ENCODE measurements at places on chromosomes 2 and 18.

DNA sequence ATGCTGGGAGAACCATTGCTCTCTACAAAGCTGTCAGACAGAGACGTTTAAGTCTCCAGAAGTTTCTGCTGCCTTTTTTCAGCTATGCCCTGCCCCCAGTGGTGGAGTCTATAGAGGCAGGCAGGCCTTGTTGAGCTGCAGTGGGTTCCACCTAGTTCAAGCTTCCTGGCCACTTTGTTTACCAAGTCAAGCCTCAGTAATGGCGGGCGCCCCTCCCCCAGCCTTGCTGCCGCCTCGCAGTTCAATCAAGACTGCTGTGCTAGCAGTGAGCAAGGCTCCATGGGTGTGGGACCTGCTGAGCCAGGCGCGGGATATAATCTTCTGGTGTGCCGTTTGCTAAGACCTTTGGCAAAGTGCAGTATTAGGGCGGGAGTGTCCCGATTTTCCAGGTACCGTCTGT is 52.7 kb upstream of the SCYGR2 start:
- no peak for DNase-seq

DNA sequence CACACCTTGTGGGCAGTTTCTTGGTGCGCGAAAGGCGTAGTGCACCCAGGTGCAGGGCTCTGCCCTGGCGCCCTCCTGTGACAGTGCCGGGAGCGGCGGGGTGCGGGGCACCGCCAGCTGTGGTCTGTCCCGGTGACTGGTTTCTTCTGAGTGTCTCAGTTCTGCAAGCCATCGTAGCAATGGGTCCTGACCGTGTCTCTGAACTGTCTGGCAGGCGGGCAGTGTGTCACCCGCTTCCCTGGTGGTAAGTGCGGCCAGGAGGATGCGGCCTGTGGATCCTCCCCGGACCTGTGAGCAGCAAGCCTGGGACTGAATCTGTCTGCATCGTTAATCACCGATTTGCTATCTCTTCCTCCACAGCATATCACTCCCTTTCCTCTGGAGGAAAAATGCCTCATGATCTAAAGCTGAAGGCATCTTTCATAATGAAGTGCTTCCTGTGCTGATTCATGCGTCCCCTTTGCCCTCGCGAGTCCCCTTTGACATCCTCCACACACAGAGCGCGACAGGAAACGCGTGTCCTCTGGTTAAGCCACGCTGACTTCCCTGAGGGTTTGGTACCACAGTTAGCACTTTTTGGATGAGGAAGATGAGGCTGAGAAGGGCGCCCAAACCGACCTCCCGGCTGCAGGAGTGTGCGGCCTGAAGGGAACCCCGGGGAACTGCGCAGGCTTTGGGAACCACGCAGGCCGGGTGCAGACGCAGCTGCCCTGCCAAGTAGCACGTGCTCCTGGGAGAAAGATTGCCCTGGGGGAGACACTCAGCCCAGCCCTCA is 416.0 kb upstream of the HS6ST1 start:
- DNase-seq, result no peak

- no peak for DNase-seq
These were observed 147.7 kb downstream of the TSN start for GRCh38 chr2:121903037-121903689.

DNA sequence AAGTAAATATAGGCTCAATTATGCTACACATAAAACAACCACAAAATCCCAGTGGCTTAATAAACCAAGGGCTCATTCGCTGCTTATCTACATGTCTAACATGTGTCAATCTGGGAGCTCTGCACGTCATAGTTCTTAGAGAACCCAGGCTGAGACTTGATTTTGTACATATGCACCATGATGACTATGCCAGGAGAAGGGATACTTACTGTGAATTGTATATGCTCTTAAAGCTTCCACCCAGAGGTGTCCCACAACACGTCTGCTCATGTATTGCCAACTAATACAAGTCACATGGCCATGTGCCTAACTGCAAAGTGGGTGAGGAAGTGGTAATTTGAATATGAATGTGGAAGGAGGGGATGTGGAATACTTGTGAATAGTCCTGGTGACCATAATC is 262.1 kb downstream of the CPS1 start:
- DNase-seq, result no peak

GRCh38 chr2:18551169-18551568 is 9.3 kb downstream of the RDH14 start:
- no peak for DNase-seq

DNA sequence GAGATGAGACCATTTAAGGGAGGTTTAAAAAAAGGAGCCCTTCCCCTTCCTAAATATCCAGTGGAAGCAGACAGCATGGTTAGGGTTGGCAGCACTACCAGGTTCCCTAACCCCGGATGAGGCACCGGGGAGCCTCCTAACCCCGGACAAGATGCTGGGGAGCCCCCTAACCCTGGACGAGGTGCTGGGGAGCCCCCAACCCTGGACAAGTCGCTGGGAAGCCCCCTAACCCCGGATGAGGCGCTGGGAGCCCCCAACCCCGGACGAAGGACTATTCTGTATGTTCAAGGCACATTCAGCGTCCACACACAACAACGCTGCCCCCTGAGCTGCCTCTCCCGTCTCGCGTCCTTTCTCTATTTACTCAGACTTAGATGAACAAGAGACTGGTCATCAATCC is 51.9 kb downstream of the ANKMY1 start:
- no peak for DNase-seq

DNA sequence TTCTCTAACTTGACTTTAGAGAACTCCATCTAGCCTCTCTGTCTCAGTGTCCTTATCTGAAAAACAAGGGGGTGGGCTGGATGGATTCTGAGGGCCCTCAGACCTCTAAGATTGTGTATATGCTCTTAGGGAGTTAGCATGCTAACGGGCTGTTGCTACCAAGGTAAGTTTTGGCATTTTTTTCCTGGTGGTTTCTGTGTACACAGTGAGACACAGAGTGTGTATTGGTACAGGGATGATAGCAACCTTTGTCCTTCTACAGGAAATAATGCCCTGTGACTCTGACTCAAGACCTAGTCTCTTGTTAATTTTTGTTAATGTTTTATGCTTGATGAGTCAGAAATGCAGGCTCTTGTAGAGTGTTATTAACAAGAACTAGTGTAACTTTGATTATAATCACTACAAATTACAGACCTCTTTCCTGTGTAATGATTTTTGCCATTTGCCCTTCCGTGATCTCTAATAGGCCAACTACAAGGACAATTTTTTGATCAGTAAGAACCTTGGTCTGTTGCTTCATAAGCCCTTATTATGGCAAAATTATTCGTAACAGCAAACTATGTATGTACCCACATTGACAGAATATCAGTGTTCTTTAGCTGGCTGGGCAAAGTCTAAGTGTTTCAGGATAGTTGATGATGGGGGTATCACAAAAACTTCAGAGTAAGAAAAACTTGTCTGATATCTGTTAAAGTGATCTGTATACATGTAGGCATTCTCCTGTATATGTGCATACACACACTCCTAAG is 89.7 kb downstream of the SPTBN1 start:
- DNase-seq, result no peak

GRCh38 chr2:41940060-41940744 is 107.6 kb upstream of the PKDCC start:
- DNase-seq, result no peak

- DNase-seq, result peak; percentile 41
These were observed at the start of gene DPP4 for GRCh38 chr2:162073888-162074631. Gene DPP4 (minus strand): TSS chr2:162074215. CDS start chr2:162073981, 234 bp downstream.

DNA sequence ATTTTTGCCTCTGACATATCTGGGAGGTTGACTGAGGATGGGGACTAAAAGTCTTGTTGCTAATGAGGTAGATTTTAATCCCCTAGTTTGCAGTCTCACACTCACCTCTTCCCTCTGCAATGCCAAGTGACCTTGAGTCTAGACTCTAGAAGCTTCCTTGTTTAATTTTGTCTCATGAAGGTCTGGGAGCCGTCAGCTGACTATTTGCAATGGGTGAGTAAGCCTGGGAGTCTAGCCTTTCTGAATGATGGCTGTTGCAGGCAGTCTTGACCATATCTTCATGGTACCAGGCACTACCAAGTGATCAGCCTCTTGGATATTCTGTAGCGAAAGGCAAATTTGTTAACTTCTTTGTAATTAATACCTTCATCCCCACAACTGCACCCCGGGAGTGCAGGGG is 61.2 kb downstream of the ARHGAP15 start:
- no peak for DNase-seq

DNA sequence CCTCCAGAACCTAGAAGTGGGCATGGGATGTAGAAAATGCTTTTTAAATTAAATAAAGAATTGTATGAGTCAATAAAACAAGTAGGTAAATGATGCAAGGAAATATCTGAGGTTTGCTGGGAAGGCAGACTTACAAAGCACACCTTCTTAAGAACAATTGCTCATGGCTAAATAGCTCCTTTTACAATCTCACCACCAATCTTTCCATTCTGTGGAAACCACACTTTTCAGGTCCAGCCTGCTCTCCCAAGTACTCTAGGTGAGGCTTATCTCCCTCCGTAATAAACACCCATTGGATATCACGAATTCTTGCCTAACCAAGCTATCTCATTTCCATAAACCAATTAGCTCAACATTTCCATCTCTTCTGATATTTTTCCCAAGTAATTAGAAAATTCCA is 91.5 kb upstream of the SLC8A1 start:
- DNase-seq, result no peak

- no peak for DNase-seq
These were observed 570.6 kb upstream of the GCFC2 start for GRCh38 chr2:76281156-76281841.

DNA sequence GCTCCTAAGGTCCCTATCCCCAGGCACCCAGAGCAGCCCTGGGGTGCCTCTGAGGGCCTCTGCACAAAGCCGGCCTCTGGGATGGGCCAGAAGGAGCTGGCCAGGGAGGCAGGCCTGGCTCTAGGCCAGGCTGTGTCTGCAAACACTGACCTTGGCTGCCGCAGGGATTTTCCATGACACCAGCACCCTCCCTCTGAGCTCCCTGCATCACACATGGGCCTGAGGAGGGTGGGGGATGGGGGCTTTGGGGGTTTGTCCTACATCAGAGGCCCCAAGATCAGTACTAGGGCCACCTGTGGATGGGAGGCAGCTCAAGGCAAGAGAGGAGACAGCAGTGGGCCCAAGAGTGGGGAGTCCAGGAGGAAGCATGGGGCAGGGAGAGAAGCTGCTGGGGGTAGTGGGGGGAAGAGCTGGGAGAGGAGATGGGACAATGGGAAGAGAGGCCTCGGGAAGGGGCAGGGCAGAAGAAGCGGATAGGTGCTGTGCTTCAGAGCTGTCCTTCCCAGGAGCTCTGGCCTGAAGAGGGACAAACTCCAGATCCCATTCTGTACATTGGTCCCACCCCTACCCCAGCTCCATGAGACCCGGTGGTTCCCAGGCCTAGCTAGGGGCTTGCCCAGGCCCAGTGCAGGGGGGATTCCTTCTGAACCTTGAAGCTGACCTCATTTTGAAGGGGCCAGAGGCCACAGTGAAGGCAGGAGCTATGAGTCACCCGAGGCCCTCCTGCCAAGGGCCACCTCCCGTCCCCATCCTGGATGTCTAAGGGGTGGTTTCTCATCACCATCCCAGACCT is 28.0 kb downstream of the KCNK3 start:
- DNase-seq, result no peak

DNA sequence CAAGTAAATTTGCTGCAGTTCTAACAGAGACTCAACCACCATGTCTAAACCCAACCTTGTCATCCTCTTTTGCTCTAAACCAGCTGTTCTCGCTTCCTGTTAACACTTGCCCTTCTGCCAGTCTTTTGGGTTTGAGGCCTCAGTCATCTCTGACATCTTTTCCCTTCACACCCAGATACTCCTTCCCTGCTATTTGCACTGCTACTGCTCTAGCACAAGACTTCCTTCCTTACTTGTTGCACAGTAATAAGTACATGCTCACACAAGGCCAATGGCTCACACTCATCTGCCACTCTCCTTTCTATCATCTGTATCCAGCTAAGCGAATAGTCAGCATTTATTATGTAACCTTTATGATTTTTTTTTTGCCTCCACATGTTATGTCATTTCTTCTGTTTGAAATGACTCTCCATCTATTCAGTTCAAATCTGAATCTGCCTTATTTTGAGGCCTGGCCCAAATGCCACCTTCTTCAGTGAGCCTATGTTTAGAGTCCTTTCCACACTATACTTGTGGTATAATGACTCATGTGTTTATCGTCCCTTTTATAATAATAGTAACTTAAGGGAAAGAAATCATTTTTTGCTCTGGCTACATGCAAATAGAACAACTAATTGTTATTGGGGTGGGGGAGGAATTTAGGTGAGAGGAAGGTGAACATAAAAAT is 22.5 kb upstream of the CDKL4 start:
- DNase-seq, result no peak

DNA sequence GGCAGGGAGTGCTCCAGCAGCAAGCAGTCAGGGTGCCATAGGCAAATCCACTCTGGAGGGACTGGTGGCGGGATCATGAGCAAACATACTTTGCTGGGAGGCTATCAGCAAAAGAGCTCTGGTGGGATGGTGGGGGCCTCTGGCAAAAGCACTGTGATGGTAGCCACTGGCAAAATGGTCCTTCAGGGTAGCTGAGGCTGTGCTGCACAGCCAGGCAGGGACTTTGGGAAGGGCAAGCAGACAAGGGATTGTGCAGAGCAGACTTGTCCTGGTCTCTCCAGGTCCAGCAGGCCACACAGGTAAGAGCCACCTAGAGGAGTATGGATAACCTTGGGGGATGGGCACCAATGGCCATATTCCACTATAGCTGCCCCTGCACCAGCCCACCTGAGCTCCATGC is 129.4 kb upstream of the OTOS start:
- DNase-seq, result no peak
